ENCODE measurements at places on chromosomes 1 and 21. TPM values are rescaled to one million over a fixed set of nuclear protein-coding genes. Genes with fewer than 3 reads are reported as not detected.

FNDC5 gene
- polyA plus RNA-seq, result 75.3 TPM

PRKAA2 gene
- 24.8 TPM for polyA plus RNA-seq

TEX38 gene
- not detected for polyA plus RNA-seq

AMY2B gene
- 4.4 TPM for polyA plus RNA-seq

RAB13 gene
- polyA plus RNA-seq, result 107 TPM

SAMD11 gene
- 0.54 TPM for polyA plus RNA-seq

LEMD1 gene
- not detected for polyA plus RNA-seq

LHX8 gene
- not detected for polyA plus RNA-seq

NASP gene
- 86.6 TPM for polyA plus RNA-seq

FAM72D gene
- 0.06 TPM for polyA plus RNA-seq

CYP4Z1 gene
- 0.61 TPM for polyA plus RNA-seq

HLX gene
- 3.7 TPM for polyA plus RNA-seq

CR1L gene
- polyA plus RNA-seq, result not detected

PRRX1 gene
- polyA plus RNA-seq, result 16.2 TPM

Data from heart left ventricle (tissue), 16 donors.